Stimulated activated CD8-positive, alpha-beta memory T cell treated with anti-CD3 and anti-CD28 coated beads, Interleukin-15, amount 100 ng/mL, for 4 hours (primary cell): ENCODE measurements at places on chromosomes 13 and 19.

DNA sequence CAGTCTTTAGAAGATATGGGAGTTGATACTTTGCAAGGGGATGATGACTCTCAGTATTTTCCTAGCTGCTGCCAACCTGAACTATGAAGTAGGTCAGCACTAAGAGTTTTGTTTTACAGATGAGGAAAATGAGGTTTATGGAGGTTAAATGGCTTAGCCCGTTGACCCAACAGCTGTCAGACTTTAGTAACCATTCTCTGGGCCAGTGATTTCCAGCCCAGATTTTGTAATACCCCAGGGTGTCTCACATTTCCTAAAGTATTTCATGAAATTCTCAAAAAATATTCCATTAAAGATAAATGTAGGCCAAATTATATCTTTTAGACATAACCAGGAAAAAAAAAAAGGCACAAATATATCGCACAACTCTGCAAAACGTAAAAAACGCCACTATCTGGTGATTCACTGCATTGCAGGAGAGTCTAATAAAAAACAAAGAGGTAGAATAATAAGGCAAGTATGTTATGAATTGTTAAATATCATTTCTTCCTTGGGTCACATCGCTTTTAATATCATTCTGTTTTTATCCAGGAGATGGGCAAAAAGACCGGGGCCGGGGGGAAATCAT, 112.5 kb downstream of the DACH1 start:
- no peak for DNase-seq

DNA sequence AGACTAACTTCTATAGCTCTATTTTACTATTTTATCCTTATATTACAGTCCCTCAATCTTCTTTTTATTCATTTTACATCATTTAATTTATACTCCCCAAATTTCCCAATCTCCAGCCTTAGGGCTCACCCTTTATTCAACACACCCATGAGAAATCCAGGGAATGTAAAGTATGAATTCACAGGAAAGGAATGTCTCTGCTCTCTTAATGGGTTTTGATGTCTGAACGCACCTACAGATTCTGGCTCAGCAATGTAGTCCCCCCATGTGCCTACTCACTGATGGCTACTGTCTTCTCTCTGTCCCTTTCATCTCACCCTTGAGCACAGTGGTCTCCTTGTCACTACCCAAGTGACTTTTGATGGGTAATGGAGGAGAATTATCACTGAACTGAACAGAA, 32.8 kb downstream of the TNFSF13B start:
- no peak for DNase-seq

- no peak for DNase-seq
These were observed 58.3 kb downstream of the MBNL2 start for GRCh38 chr13:97280478-97280877.

DNA sequence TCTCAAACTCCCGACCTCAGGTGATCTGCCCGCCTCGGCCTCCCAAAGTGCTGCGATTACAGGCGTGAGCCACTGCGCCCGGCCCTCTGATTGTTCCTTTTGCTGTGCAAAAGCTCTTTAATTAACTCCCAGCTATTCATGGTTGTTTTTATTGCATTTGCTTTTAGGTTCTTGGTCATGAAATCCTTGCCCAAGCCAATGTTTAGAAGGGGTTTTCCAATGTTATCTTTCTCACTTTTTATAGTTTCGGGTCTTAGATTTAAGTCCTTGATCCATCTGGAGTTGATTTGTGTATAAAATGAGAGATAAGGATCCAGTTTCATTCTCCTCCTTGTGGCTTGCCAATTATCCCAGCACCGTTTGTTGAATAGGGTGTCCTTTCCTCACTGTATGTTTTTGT, 19.2 kb upstream of the GRTP1 start:
- no peak for DNase-seq

GRCh38 chr19:4979211-4979807, 10.4 kb downstream of the KDM4B start:
- DNase-seq, result no peak

GRCh38 chr19:38099966-38100365, 124.1 kb downstream of the DPF1 start:
- no peak for DNase-seq

- no peak for DNase-seq
These were observed 168.8 kb upstream of the ZNF507 start for GRCh38 chr19:32176591-32176990.

- no peak for DNase-seq
These were observed 762.5 kb downstream of the LIG4 start for GRCh38 chr13:107452833-107453232.

DNA sequence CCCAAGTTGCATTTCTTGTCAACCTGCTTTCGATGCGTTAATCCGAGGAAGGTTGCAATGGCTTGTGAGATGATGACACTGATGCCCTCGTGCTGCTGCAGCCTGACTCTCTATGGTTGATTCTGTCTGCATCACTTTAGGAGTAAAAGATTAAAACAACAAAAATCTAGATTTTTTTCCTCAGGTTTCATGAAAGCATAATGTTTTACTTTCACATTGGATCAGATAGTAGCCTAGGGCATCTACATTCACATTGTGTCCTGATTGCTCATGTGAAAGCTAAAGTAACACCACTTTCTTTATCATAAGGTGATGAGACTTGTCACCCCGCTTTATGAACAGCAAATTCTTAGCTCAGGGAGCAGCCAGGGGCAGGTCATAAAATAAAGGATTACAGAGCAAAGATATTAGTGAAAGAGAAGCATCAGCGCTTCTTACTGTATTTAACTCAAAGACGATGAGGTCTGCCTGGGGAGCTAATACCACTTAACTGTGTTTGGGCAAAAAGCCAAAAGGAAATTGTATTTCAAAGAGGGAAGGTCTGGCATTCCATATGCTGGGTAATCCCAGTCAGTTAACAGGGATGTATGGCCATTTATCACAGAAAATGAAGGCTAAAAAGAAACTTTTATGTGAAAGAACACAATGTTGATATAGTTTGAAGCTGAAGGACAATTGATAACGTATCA, 270.5 kb downstream of the GPC6 start:
- no peak for DNase-seq

- no peak for DNase-seq
These were observed 76.9 kb downstream of the COL4A1 start for GRCh38 chr13:110229905-110230563.

DNA sequence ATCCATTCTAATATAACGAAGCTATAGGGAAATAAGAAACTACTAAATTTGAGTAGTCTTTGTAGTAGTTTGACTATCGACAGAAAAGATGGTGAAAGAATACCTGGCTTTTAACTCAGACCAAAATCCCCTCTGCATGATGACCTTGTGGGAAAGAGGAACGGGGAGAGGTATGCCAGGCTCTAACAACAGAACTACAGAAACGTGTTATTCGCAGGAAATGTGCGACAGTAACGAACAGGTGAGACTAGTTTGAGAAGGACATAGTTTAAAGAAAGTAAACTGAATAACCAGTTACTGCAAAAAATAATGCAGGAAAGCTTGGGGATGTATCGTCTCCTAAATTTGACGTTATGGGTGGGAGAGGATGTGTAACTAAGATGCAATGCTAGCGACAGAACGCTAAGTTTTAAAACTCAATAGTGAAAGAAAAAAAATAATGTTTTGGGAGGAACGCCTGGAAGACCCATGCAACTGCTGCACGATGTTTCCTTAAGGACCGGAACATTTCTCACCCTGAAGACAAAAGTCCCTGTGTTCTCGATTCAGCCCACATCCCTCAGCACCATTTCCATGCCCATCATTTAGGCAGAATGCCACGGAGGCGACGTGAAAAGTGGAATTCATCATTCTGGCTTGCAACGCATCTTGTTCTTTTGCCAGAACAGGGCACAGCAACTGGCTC, 1.6 kb upstream of the RAP2A start:
- DNase-seq, result no peak

GRCh38 chr13:59793107-59793506, 370.6 kb downstream of the DIAPH3 start:
- no peak for DNase-seq

DNA sequence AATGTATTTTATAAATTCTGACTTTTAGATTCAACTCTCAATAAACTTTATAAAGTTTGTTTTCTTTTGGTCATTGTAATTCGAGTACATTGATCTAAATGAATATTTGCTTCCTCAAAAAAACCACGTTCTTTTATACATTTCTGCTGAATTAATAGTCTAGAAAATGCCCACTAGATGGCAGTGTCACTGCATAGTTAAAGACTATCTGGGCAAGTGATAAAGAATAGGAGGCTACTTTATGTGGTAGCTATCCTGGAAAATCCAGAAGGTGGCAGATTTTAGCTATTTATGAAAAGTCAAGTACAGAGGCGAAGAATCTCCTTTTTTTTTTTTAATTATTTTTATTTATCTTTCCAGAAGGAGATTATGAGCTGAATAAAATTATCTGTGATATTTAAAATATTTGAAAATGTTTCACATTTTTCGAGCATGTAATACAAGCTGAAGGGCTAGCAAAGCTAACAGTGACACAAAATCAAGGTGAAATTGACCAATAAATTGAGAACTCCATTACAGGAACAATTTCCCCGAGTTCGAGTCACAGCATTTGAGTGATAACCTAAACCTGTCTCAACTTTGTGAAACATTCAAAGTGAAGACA, 221.8 kb downstream of the OLFM4 start:
- no peak for DNase-seq

DNA sequence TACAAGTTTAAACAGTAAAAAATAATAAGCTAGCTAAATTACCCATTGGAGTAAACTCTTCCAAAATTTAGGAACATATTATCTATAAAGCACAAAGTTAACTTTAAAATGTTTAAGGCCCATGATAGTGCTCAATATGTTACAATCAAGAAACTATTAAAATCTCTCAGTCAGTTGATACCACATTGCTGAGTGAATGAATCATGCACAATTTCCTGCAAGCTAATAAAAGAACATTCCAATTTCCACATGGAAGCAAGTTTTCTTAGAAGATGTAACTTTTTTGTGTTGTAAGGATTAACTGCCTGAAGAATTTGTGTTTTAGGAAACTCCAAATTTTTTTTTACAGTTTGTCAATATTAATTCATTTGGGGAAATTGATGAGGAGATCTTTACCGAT, 666.6 kb downstream of the SLITRK1 start:
- DNase-seq, result no peak

GRCh38 chr19:58568453-58569130, 4.5 kb downstream of the MZF1 start:
- no peak for DNase-seq

DNA sequence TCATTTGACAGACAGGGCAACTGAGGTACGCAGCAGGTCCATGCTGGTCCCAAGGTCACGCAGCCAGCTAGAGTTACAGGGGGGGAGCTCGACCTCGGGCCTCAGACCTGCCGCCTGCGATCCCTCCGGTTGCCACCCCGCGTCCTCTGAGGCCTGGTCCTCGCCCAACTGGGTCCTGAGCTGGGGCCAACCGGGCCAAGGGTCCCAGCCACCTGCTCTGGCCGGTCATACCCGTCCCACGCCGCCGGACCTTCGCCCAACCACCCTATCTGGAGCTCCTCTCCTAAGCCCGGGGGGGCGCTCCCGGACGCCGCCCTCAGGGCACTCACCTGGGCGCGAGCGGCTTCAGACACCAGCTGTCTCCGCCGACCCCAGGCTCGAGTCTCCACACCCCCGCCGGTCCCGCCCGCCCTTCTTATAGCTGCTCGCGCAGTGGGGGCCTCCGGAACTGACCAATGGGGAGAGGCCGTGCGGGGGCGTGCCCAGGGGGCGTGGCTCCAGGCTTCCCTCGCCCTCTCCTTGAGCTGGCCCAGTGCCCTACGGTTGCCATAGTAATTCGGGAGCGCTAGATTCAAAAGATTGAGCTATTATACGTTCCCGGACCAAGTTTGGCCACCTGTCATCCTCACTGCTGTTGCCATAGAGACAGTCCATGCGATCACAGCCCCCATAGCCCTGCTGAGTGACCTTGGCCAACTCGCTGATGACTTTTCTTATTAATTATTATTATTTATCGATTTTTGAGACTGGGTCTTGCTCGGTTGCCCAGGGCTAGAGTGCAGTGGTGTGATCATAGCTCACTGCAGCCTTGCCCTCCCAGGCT, at the start of gene PLIN5:
TSS of gene PLIN5 (minus strand) at position 389 of the 823 bp plus-strand sequence. CDS start 1,150 bp downstream, outside the sequence.
- peak; percentile 17 for DNase-seq

- no peak for DNase-seq
These were observed 289.8 kb downstream of the MTUS2 start for GRCh38 chr13:29109987-29110386.

GRCh38 chr13:101451641-101452040, 834 bp upstream of the ITGBL1 start:
- no peak for DNase-seq

- DNase-seq, result no peak
These were observed 47.3 kb downstream of the LATS2 start for GRCh38 chr13:21014139-21014501.

GRCh38 chr13:46211116-46211482, 629 bp upstream of the LRRC63 start:
- peak; percentile 13 for DNase-seq
